ENCODE measurements at places on chromosomes 3 and 15.

DNA sequence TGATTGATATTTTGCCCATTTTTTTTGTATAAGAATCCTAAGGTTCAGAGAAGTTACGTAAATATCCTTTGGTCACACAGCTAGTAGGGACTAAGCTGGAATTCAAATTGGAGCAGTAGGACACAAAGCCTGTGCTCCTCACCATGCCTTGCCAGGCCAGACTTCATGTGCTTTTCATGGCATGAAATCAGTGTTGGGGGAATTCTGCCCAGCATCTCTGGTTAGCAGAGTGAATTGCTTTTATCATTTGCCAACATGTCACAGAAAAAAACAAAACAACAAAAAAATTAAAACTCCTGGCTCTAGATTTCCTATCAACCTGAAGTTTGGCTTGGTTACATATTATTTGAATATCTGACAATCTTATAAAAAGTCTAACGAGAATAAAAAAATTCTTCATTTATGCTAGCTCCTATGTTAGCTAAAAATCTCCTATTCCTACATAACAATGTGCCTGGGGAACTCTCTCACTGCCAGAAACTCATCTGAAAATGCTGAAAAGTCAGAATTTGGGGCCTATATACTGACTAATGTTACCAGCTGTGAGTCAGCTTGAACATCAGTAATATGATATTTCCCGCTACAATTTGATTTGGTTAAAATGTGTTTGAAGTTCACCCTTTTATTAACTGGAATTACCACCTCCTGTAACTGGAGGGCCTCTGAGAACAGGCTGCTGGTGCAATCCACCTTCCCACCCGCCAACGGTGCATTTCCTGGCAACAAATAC, 141.7 kb downstream of the TIGIT start:
- DNase-seq: no peak

DNA sequence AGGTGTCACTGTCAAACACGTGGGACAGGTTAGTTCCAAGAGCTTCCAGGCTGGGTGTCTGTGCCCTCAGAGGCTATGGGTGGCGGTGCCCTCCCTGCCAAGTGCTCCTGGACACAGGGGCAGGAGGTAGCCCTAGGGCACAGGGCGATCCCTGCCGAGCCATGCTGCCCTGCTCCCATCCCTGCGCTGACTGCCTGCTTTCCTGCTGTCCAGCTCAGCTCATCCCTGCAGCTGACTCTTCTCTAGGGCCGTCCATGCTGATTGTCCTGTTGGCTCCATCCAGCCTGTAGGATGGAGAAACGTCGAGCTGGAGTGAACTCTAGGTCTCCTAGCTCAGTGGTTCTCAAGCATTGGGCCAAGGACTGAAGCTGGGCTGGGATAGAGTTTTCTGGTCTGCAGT, 3.7 kb downstream of the PDIA5 start:
- no peak for DNase-seq

DNA sequence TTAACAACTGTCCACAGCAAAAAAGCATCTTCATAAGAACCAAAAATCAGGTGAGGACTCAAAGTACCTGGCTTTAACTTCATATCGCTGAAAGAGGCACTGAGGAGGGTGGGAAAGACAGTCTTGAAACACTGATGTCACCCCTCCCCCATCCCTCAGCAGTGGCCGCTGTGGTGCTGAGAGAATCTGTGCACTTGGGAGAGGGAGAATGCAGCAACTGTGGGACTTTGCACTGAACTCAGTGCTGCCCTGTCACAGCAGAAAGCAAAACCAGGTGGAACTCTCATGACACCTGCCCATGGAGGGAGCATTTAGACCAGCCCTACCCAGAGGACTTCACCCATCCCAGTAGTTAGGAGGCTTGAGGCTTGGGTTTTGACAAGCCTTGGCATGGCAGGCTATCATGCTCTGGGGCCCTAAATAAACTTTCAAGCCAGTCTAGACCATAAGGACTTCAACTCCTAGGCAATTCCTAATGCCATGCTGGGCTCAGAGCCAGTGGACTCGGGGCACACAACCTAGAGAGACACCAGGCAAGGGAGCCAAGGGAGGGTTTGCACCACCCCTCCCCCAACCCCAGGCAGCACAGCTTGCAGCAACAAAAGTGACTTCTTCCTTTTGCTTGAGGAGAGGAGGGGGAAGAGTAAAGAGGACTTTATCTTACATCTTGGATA, 6.1 kb upstream of the ZSCAN2 start:
- no peak for DNase-seq

- no peak for DNase-seq
Measured at GRCh38 chr3:196120291-196120951, 38.5 kb upstream of the TFRC start.

- peak; percentile 17 for DNase-seq
Measured at GRCh38 chr3:63328365-63328764, 50.3 kb downstream of the SYNPR start.

DNA sequence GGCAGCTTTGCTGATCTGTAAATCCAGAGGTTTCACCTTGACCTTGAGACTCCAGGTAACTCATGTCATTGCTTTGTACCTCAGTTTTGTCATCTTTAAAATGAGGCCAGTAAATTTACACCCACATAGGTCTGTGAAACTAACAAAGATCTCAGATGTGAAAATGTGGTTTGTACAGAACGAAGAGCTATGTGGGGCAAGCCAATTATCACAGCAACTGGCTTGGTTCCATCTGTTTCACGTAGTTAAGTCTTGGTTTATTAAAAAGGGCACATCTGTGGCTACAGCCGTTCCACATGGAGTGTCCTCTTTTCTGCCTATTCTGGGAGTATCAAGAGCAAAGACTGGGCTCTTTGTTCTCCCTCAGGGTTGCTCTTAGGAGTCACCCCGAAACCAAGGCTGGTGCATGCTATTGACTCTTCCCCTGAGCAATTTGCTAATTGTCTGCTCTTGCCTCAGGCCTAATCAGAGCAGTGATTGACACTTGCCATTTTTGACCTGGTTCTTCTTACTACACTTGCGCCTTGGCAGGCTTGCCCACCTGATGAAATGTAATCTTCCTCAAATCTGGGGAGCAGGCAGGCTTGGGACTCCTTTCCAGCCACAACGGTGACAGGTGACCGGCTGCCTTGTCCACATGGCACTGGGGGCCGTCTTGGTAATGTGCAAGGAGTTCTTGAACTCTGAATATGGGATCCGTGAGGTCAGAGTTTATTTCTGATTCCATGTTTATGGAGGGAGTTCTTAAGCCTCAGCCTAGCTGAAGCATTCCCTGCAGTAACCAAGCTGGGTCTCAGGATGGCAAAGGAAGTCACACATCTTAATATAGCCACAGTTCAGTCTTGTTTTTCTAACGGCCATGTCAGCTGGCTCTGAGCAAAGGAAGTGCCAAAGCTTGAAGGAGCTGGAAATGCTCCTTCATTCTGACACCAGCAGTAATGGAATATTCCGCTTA, 40.1 kb downstream of the EAF1 start:
- peak; percentile 17 for DNase-seq

- DNase-seq: no peak
Measured at GRCh38 chr3:52415800-52416199, 29.1 kb downstream of the SEMA3G start.

DNA sequence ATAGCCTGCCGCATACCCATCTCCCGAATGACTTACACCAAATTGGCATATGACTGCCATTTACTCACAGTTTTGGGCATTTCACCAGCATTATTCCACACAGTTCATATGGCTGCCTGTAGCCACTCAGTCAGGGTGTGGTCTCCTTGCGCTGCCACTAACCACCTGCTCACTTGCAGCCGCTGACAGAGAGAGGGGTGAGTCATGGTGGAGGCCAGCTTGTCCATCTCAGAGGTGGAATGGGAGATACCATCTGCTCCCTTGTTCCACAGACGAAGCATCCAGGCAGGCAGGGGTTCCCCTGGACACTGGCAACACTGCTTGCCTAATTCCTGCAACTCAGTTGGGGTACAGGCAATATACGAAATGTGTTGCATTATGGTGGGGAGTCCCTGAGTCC, 15.6 kb downstream of the CCRL2 start:
- peak; percentile 62 for DNase-seq

- DNase-seq: no peak
Measured at GRCh38 chr15:33154351-33155166, 40.0 kb downstream of the FMN1 start.

GRCh38 chr3:14678015-14678503, 3.1 kb downstream of the C3orf20 start:
- DNase-seq: no peak

- DNase-seq: peak; percentile 19
Measured at GRCh38 chr3:71101014-71101413, 482.5 kb downstream of the FOXP1 start.

DNA sequence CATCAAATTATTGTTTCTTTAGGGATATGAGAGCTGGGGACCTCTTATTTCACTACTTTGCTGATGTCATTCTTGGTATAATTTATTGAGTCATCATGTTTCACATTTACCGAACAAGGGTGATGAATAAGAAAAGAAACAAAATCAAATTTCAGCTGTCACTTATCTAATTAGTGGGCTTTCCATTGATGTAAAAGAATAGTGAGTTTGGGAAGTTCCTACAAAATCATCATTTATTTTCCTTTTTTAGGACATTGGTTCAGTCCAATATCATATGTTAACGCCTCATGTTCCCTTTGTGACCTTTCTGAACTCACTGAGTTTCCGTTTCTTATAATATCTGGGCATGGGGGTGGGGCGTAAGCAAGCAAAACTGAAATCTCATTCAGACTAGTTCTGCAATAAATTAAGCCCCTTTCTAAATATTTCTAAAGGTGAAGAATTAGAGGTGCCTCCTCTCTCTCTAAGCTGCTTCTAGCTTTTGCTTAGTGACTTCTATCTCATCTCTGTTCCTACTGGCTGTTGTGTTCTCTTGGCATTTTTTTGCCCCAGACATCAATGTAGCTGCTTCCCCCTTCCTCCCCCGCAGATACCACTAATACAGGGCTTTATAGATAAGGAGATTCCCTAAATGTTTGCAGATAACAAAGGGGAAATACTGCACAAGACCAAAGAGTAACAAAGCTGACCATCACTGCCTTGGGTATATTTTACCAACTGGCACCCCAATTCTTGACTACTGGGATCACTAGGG, 238.0 kb upstream of the CTNNB1 start:
- no peak for DNase-seq

DNA sequence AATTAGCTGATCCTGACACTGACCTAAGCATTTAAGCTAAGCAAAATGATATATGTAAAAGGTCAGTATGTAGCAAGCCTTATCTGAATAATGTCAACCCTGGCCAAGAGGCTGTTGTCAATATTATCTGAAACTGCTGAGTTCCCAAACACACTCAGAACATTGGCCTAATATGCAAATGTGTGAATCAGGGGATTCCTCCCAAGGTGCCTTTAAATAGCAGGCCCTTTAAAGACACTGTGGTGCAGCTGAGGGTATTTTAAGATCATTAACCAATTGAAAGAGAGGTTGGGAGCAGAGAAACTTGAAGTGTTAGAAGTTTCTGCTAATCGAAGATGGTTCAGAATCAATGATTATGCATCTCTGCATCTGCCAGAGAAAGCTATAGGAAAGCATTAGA, 207.0 kb downstream of the NTRK3 start:
- no peak for DNase-seq

DNA sequence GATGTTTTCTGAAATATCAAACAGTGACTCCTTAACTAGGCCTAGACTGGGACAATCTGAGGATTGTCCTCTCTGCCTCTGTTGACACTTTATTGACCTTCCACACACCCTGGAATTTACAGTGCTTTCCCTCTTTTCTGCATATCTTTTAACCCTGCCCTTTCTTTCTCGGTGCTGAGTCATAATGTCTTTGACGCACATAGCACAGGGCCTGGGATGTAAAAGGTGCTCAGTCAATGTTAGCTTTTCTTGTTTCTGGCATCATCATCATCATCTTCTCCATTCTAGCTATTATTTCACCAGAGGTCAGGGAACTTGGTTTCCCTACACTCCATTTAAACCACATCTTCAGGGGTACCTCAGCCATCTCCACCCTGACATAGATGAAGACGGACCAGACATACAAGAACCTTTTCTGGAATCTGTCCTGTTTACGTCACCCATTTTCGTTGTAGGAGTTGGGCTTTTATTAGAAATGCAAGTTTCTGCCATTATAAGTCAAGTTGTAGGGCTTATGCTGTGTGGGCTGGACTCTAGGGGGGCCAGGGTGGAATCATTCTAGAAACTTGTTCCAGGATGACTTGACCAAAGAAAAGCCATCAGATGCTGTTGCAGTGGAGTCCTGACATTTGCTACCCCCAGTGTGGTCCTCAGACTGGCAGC, 46.6 kb downstream of the ZBTB38 start:
- no peak for DNase-seq

- no peak for DNase-seq
Measured at GRCh38 chr15:85488997-85489396, 108.6 kb downstream of the AKAP13 start.

DNA sequence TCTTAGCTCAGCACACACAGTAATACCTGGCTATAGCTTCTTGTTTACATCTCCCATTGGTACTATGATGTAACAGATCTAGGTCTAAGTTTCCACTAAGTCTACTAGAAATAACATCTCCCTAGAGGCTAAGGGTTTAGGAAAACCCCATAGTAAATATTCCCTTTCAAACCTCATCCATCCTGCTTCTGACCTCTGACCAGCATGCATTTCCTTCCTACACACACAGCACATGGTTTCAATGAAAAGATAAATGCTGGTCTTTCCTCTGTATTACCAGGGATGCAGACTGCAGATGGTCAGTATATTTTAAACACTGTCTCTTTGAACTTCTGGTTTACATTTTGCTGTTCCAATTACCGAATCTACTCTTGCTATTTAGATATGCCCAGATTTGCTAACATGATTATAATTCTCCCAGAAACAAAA, 96.6 kb downstream of the EFL1 start:
- DNase-seq: peak; percentile 35

GRCh38 chr15:73867956-73868355, 5.4 kb upstream of the TBC1D21 start:
- DNase-seq: no peak

DNA sequence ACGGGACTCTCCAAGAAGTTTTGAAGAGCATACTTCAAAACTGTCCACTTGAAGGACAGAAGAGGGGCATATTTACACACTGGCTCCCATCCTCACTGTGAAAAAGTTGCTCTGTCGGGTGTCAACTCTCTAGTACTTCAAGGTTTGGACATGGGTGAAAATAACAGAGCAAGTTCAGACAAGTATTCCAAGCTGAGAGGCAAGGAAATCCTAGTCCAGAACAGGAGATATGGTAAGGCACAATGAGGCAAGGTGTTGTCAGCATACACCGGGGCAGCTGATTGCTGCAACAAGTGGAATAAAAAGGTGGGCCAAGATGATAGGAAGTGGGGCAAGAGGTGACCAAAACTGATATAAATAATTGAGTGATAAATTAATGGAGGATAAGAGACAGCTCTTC, 4.8 kb upstream of the TFDP2 start:
- DNase-seq: no peak

GRCh38 chr15:71237456-71238188, 122.4 kb downstream of the THSD4 start:
- peak; percentile 33 for DNase-seq
